Caco-2 (cell line): ENCODE measurements at places on chromosomes 5 and 9. TPM values are rescaled to one million over a fixed set of nuclear protein-coding genes. Genes with fewer than 3 reads are reported as not detected.
A peak's percentile ranks its signal among the peaks of the same experiment; 100 is the strongest.

DNA sequence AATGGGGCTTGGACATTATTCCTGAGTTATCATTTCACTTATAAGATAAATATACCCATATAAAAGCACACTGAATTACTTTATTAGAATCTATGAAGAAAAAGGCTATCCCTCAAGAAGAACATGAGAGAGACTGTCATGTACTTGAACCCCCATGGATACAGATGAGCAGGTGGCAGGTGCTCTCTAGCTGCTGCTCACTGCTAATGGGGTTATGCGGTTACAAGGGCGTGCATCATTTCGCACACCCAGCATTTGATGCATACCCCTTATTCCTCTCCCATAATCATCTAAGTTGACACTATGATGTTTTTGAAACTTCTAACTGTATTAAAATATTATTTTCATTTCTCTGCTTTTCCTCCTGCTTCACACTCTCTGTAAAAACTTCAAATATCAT lies 16.4 kb downstream of the ITK start:
- H3K27ac ChIP-seq, result no peak overlapping the region
- H3K27me3 ChIP-seq, result no peaks in the 10 kb centered on the region; the same call in 1 of the 2 replicates
- no peak overlapping the region for H3K4me3 ChIP-seq
- no peaks in the 10 kb centered on the region for H3K36me3 ChIP-seq
- H3K4me1 ChIP-seq, result no peaks in the 10 kb centered on the region
- no peak for DNase-seq

GRCh38 chr5:1776831-1777230 lies 22.8 kb downstream of the MRPL36 start:
- no peaks in the 10 kb centered on the region for H3K27me3 ChIP-seq
- no peaks in the 10 kb centered on the region for H3K4me1 ChIP-seq
- H3K4me3 ChIP-seq, result no peak overlapping the region
- DNase-seq, result peak; percentile 19
- H3K27ac ChIP-seq, result no peak overlapping the region
- no peaks in the 10 kb centered on the region for H3K36me3 ChIP-seq

GRCh38 chr5:106956886-106957285 lies 713.9 kb downstream of the EFNA5 start:
- DNase-seq, result no peak
- H3K4me1 ChIP-seq, result peaks cover 10% of the 10 kb centered on the region; the same call in 1 of the 2 replicates
- no peak overlapping the region for H3K27ac ChIP-seq
- H3K27me3 ChIP-seq, result no peaks in the 10 kb centered on the region; the same call in 1 of the 2 replicates
- H3K36me3 ChIP-seq, result no peaks in the 10 kb centered on the region

Gene UNC5A
- total RNA-seq, result 0.14 TPM in 1 of 2 replicates, not detected in the other

GRCh38 chr9:9319007-9319406 lies 1293.8 kb downstream of the PTPRD start:
- H3K4me3 ChIP-seq, result no peak overlapping the region
- no peak overlapping the region for H3K27ac ChIP-seq
- no peaks in the 10 kb centered on the region for H3K36me3 ChIP-seq
- no peak for DNase-seq
- no peaks in the 10 kb centered on the region for H3K27me3 ChIP-seq

Gene ZNF346
- total RNA-seq, result 24.2 and 29.3 TPM in 2 replicates

Gene MEF2C
- total RNA-seq, result 1.5 and 1.9 TPM in 2 replicates

DNA sequence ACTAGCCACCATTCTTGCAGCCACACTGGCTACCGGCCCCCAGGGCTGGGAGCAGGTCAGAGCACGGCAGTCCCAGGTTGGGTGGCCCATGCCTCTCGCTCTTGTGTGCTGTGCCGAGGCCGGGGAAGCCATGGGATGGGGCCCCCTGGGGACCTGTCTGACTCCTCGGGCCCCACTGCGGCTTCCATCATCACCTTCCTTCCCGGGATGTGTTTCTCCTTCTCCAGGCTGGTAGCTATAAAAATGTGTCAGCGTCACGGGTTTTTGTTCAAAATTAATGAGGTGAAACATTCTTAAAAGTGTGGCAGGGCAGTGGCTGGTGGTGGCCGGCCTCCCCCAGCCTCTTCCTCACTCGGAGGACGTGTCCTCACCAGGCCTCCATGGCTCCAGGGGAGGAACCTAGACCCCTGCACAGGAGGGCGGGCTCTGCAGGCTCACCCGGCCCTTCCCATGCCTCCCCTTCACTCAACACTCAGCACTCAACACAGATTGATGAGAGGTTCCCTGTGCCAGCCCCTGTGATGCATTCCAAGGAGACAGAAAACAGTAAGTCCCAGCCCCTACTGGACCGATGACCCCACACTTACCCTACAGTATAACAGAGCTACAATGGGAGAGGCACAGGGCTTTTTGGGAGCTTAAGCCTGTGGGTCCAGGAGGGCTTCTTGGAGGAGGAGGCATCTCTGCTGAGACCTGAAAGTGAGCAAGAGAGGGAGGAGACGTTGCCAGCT lies 43.2 kb downstream of the PTGES start:
- no peak overlapping the region for H3K4me3 ChIP-seq
- H3K4me1 ChIP-seq, result no peaks in the 10 kb centered on the region
- no peaks in the 10 kb centered on the region for H3K27me3 ChIP-seq
- H3K27ac ChIP-seq, result no peak overlapping the region
- DNase-seq, result no peak

Gene GLE1
- 30.4 and 30.8 TPM in 2 replicates for total RNA-seq

DNA sequence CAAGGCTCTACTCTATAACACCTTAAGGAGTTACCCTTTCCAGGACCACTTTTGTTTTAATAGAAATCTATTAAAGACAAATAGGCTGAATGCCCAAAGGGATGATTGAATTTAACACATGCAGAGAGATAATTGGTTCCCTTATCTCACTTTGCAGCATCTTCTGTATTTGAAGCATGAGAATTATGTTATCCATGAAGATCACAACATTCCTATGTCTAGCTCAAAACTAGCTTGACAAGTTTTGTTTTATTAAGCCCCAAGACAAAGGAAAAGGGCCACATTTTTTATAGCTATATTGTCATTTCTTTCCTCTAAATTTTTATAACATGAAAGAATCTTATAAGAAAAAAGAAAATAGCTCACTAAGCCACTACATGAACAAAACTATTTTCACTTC lies 57.9 kb upstream of the FTMT start:
- no peaks in the 10 kb centered on the region for H3K27me3 ChIP-seq
- no peaks in the 10 kb centered on the region for H3K36me3 ChIP-seq
- no peak for DNase-seq
- 0 out of 2 replicates have a peak, but pooled peaks cover 5% of the 10 kb centered on the region for H3K4me1 ChIP-seq

GRCh38 chr9:81372628-81373191 lies 316.6 kb downstream of the TLE1 start:
- H3K4me3 ChIP-seq, result no peak overlapping the region
- no peaks in the 10 kb centered on the region for H3K27me3 ChIP-seq
- no peak for DNase-seq
- no peaks in the 10 kb centered on the region for H3K36me3 ChIP-seq

DNA sequence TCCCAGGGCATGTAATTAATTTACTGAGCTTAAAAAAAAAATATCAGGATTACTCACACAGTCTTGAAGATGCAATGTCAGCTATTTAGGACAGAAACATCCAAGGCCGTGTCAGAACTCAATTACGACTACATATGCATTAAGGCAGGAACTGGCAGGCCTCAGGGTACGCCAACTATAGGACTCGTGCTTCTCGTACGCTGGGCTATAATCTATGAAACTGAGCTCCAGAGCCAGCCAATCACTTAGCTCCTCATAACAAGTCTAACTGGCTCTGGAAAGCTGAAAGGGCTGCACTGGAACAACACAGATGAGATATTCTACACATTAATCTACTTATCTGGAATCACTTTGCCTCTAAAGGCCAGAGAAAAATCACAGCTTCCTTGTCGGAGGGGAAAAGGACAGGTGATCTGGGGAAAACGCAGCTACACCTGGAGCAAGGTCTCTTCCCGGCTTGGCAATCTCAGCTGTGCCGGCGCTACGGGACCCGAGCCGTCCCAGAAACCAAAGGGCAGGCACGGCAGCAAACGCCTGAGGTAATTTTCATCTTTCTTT lies 212.0 kb downstream of the DEPDC1B start:
- no peaks in the 10 kb centered on the region for H3K36me3 ChIP-seq
- DNase-seq, result peak; percentile 26

DNA sequence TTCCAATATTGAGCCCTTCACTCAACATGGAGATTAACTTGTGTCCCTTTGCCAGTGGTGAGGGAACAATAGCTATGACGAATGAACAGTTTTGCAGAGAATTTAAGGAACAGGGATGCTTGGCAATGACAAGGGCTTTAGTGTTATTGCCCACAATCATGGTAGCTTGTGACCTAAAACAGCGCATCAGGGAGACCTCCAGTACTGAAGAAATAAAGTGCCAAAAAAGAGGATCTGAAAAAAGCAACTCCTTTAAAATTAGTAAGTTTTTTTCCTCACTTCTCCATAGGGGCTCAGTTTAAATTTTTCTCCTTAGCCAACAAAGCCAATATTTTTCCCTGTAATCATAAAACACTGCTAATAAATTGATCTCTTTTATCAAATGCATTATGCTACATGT lies 41.8 kb upstream of the PAM start:
- H3K27me3 ChIP-seq, result no peaks in the 10 kb centered on the region
- H3K36me3 ChIP-seq, result no peaks in the 10 kb centered on the region
- H3K27ac ChIP-seq, result no peak overlapping the region
- no peaks in the 10 kb centered on the region for H3K4me1 ChIP-seq
- DNase-seq, result no peak
- no peak overlapping the region for H3K4me3 ChIP-seq

Gene NTRK2
- not detected in 2 replicates for total RNA-seq

Gene BHMT2
- total RNA-seq, result not detected in 2 replicates

Gene C5orf52
- total RNA-seq, result not detected in 2 replicates
